Type B pancreatic cell (in vitro differentiated cells): ENCODE measurements at places on chromosomes 4 and X.

DNA sequence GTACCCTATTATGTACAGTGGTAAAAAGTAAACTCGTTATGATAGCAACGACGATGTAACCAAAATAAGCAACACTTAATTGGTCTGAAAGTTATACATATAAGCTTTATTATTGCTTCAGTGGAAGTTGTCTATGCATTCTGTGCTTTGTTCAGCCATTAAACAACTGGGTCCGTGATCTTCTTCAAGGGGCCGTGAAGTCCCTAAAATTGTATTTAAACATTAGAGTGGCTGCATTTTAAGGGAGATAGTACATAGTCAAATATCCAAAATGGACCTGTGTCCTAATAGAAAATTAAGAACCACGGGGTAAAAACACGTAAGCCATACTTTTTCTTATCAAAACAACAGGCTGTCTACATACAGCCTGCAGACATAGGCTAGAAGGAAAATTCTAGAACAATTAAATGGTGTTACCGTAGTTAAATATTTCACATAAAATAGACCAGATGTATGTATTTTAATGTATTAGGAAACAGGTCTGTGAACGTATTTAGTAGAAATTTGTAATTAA, 2.1 kb downstream of the GUCY1A1 start:
- DNase-seq, result no peak

DNA sequence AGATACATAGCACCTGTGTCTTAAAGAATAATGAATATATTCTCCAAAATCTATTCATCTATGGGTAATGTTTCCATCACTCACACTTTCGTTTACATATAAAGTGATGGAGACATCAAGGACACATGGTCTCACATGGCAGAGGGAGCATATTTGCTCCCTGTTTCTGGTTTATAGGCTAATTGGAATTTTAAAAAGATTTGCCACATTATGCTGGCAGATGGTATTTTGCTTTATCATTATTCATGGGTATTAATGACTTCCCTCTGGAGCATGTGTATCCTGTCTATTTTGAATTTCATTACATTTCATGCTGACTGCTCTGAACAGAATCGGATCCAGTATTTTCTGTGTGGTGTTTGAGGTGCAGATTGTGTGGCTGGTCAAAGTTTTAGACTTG, 79.0 kb downstream of the PDGFRA start:
- no peak for DNase-seq

GRCh38 chrX:153641627-153642026, 5.4 kb upstream of the DUSP9 start:
- DNase-seq, result no peak

GRCh38 chrX:112457788-112458187, 221.9 kb downstream of the LHFPL1 start:
- no peak for DNase-seq

GRCh38 chrX:129720741-129721140, 18.0 kb upstream of the XPNPEP2 start:
- no peak for DNase-seq
